ENCODE measurements at places on chromosomes 16 and 17. TPM values are rescaled to one million over a fixed set of nuclear protein-coding genes. Genes with fewer than 3 reads are reported as not detected.
A peak's percentile ranks its signal among the peaks of the same experiment; 100 is the strongest.

DNA sequence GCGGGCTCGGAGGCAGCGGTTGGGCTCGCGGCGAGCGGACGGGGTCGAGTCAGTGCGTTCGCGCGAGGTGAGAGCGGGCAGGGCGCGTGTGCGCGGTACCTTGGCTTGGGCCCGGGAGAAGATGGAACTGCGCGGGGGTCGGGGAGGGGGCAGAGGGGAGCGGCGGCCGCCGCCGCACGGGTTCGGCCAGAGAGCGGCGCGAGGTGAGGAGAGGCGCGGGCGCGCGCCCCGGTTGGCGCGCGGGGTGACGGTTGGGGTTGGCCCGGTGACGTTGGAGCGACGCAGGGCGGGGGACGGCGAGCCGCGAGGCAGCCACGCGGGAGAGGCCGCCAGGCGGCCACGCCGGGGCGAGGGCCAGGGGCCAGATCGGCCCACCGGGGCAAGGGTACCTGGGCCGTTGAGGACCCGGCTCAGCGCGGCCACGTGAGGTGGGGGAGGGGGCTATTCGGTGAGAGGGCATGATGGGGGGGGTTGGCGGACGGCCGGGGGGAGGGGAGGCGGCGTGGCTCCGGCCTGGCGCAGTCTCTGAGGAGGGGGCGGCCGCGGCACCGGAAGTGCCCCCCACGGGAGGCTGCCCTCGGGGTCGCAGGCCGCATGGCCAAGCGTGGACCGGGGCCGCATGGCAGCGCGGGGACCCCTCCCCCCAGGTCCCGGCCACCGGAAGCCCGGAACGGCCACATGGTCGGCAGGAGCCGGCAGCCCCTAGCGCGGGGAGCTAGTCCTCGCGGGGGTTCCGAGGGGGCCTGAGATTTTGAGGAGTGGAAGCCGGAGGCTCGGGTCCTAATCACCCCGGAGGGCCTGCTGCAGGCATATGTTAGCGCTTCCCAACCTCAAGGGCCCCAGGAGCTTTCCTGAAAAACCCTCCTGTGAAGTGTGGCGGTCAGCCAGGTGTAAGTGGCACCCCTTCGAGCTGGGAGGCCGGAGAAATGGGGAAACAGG lies 527 bp downstream of the EIF5A start:
- peak; percentile 91 for DNase-seq

DNA sequence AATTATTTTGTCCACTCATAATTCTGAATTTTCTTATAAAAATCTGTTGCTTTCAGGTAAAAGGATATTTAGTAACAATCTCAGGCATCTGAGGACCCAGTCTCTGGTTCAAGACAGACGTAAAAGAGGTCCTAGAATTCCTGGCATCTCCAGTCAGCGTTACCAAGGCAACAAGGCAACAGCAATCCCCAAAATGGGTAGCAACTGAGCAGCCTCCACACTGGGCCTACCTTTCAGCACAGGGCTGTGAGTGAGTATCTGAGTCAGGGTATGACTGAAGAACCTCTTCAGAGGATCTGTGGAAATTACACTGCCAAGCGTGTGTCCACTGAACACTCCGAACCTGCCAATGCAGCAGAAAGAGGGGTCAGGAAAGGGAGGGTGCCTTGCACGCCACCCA lies 20.8 kb downstream of the FANCA start:
- DNase-seq: no peak

DNA sequence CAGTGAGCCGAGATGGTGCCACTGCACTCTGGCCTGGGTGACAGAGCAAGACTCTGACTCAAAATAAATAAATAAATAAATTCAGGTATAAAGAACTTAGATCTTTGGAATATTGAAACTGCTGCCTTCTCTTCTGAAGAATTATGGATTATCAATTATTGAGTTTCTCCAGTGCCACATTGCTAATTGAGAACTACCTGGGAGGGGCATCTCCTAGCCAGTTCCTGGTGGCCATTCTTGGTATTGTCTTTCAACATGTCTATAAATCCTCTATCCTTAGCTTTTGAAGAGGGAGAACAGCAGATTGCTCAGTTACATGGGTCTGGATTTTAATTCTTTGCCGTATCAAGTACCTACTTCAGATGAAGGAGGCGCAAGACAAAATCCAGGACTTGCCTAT lies 29.2 kb downstream of the CALCOCO2 start:
- no peak for DNase-seq

DNA sequence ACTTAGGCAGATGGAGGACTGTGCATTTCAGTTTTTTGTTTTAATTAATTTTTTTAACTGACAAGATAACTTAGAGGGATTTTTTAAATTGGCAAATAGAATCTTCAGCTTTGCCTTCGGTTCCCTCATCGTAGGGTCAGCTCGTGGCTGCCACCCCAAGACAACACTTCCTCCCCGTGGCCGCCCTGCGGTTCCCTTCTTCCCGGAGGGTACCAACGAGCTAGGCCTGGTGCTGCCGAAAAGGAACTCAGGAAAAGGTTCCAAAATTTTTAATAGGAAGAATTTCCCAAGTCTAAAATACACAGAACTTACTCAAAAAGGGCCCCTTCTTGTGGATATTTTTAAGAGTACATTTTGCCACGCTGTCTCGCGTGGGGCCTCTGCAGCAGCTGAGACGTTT lies 210.4 kb upstream of the CHMP6 start:
- peak; percentile 86 for DNase-seq

DNA sequence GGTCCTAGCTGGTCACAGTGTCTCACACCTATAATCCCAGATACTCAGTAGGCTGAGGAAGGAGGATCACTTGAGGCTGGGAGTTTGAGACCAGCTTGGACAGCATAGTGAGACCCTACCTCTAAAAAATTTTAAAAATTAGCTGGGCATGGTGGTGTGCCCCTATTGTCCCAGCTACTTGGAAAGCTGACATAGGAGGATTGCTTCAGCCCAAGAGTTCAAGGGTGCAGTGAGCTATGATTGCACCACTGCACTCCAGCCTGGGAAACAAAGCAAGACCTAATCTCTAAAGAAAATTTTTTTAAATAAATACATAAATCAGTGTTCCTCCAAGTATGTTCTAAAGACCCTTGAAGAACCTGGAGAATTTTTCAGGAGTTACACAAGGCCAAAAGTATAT lies 50.6 kb upstream of the GNAO1 start:
- no peak for DNase-seq

DNA sequence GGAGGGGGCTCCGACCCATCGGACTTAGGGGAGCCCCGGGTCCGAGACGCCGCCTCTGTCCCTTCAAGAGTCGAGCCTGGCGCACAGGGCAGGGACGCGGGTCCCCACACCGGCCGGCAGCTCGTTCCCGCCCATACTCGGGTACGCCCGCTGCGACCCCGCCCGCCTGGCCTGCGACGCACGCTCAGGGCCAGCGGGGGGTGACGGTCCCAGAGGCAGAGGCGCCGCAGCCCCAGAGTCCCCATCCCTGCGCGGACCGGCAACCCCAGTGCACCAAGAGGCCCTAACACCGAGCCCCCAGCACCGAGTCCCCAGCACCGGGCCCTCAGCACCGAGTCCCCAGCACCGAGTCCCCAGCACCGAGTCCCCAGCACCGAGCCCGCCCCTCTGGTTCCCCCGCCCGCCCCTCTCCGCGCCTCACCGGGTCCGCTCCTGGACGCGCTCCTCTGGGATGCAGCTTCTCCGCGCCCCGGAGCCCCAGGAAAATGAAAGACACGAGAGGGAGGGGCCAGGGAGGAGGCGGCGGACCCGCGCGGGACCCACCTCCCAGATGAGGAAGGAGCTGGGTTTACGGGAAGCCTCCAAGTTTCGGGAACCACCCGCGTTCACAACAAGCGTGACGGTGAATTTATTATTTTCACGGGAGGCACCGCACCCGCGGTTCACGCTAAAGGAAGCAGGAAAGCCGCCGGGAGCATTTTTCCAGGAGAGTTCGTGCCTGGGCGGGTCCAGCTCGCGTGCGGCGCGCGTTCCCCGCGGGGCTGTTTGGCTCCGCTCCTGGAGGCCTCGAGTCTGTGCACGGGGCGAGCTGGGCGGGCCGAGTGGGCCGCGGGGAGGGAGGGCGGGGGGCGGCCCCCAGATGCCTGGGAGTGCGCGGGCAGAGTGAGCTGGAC lies at the start of gene SECTM1:
Gene SECTM1 (minus strand): TSS at position 488 of the 893 bp plus-strand sequence. CDS start 6,526 bp downstream, outside the sequence.
- DNase-seq: peak; percentile 91

DNA sequence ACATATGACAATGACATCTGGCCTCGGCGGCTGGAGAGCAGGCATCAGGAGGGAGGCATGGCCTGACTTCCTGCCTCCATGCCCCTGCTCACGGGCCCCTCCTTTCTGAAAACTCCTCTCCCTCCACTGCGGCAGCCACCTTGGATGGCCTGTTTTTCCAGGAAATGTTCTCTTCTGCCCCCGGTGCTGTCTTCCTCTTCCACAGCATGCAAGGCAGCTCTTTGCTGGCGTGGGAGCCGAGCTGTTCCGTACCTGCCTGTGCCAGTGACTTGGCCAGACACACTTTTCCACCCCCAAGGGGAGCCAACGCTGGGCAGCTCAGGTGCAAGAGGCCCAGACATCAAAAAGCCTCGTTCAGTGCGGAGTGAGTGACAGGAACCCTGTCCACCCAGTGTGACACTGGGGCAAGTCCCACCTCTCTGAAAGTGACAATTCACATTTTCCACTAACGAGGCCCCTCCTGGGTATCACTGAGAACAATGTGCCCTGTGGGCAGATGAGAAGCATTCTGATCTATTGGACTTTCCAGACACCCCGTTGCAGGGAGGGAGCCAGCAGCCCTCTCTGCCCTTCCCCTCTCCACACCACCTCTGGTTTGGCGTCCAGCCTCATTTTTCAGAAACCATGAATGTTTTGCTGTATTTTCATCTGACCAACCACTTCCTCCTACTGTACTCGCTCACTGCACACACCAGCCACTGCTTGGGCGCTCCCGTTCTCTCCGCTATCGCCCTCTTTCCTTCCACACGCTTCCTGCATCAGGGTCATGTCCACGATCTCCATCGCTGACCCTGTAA lies 31.2 kb downstream of the NSMCE1 start:
- peak; percentile 92 for DNase-seq

DNA sequence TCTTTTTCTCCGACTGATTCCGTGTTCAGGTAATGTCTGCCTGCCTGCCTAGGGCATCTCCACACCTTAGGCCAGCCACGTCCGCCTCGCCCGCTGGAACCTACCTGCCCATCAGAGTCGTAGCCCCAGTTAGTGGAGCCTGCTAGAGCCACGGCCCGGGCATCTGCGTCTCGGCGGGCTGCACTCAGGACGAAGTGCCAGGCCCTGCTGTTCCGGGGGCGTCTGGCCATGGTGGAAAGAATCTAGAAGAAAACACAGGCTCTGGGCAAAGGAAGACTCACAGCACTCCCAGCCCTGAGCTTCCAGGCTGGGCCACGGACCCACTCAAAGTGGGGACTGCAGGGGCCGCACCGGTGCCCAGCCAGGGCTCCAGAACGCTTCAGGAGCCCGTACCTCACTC lies 1.1 kb downstream of the SPSB3 start:
- peak; percentile 80 for DNase-seq

DNA sequence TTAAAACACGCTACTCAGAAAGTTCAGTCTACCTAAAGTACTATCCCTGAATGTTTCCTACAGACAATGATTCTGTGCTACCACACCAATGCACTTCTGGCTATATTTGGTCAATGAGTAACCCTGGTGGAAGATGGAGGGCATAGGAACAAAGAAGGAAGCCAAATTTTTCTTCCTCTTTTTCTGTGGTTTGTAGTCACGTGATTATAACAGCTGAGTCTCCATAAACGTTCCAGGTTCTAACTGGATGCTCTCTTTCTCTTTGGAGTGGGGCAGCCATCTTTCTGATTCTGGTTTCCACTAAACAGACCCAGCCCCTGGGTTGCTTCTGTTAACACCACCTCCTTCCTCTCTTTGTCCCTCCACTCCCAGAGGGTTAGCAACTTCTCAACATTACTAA lies 274.9 kb downstream of the CDH11 start:
- no peak for DNase-seq

DNA sequence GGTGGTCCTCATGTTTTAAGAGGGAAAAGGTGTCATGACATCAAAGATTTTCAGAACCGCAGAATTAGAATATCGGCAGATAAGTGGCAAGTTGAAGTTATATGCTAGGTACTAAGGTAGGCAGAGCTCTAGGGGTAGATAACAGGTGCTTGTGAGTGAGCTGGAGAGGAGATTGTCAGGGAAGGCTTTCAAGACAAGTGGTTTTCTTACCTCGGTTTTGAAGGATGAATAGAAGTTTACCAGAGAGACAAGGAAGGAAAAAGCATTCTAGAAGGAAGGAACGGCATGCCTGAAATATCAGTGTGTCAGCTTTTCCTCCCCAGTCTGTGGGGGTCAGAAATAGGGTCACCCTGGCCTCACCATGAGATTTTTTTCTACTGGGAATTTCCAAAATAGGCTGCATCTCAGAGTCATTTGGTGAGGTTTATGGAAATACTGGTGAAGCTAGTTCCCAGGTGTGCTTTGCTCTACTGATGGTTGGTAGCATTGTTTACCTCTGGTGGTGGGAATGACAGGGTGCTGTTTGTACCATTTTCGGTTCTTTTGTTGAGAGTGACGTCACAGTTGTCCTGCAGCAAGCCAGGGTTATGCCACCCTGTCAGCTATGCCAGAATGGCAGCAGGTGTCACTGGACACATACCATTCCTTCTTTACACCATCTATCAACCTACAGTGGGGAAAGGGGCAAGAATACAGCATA lies 112.5 kb downstream of the MSI2 start:
- no peak for DNase-seq

The CD300C gene
- total RNA-seq: 10.3 TPM

The ALOX15 gene
- total RNA-seq: not detected

The PRR15L gene
- not detected for total RNA-seq

The HSD17B2 gene
- total RNA-seq: not detected

The KCNJ2 gene
- 25.0 TPM for total RNA-seq

The TBC1D3E gene
- not detected for total RNA-seq

The PIK3R5 gene
- total RNA-seq: 110 TPM

The MCRIP1 gene
- total RNA-seq: 69.7 TPM

Data from spleen (tissue), 13 donors.